ENCODE measurements at places on chromosomes 7 and 10.

DNA sequence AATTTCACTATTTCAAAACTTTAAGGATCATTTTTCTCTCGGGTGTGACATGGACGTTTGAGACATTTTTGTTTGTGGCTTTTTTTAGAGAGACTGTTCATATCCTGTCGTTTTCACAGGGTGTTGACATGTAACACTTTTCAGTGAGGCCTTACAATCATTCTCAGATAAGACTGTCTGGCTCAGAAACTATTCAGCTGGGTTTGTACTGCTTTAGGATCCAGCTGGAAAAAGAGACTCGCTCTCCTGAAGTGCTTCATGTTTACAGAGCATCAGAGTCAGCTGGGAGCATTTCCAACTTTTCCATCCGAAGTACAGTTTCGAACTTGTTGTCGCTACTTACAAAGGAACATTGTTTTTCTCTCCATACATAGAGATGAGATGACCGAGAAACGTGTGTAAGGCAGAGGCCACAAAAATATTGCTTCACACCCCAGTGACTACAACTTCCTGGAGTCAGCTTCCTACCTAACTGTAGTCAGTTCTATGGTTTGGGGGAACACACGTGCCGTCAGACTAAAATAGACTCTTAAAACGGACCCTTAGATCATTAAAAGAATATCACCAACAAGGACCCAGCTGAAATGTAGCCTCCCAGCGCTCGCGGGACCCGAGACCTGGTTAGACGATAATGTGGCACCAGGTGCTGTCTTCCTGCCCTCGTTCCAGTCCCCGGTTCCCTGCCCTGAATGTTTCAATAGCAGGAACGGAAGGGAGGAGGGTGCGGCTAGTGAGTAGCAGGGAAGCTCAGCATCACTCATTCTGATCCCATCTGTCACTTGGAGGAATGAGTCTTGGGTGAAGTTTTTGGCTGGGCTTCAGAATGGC is 78.0 kb downstream of the MKI67 start:
- peak; percentile 81 for DNase-seq

- no peak for DNase-seq
Observed at GRCh38 chr7:72391821-72392377, 20.2 kb downstream of the CALN1 start.

DNA sequence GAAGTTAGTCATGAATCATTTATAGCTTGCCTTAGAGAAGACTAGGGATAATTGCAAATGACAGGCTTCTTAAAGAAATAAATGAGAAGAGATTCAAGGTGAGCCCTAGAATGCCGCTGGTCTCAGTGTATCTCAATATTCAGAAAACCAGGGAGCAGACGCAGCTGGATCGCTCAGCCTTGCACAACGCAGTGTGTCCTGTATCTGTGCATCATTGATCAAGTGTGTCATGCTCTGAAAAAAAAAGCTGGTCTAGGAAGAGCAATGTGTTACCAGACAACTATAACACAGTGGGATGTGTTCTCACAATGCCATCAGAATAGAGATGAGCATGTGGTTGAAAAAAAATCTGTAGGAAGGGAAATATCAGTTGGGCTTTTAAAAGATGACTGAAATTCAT is 230.1 kb downstream of the CALN1 start:
- DNase-seq, result no peak

DNA sequence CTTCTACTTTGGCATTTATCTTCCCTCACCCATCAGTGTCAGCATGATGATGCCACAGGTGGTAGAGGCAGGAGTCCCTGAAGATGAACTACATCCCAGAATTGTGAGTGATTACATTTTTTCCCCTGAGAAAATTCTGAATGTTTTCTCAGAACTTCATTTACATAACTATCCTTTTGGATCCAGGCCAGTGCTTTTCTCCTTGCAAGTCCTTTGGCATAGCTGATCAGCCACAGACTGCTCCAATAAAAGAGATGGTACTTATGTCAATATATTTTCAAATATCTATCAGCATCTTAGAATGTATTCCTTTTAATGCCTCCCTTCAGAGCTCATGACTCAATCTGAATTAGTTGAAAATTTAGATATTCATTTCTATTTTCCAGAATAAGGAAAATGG is 135.5 kb downstream of the IQUB start:
- peak; percentile 65 for DNase-seq

GRCh38 chr10:85036661-85037060 is 708.3 kb downstream of the CCSER2 start:
- DNase-seq, result no peak

DNA sequence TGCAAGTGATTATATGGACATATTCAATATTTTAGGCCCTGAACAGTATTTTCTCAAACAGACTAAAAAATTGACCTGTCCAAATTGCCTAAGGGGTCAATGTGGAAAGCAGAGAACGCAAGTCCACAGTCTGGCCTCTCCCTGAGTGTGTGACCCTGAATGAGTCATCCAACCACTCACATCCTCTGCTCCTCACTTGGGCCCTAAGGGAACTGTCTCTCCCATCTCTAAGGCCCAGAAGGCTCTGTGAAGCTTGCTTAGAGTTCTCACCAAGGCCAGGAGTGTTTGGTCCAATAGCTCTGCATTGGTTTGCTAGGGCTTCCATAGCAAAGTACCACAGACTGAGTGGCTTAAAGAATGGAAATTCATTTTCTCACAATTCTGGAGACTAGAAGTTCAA is 155.1 kb downstream of the LSM5 start:
- DNase-seq, result peak; percentile 18

- DNase-seq, result no peak
Observed at GRCh38 chr10:42242135-42242805, 396.1 kb downstream of the ZNF33B start.

- no peak for DNase-seq
Observed at GRCh38 chr7:91656541-91657482, 223.7 kb downstream of the MTERF1 start.

Measured in choroid plexus epithelial cell (primary cell).